ENCODE measurements at places on chromosomes 11 and 22. TPM values are rescaled to one million over a fixed set of nuclear protein-coding genes. Genes with fewer than 3 reads are reported as not detected.

The CAPRIN1 gene
- total RNA-seq, result 292 TPM

GRCh38 chr11:134373591-134374052 lies 38.4 kb downstream of the B3GAT1 start:
- DNase-seq, result no peak

The APOA1 gene
- total RNA-seq, result 0.78 TPM

The CCDC34 gene
- 5.9 TPM for total RNA-seq

- no peak for DNase-seq
Observed at GRCh38 chr22:26474682-26475081, 8.9 kb downstream of the HPS4 start.
